Activated CD4-positive, alpha-beta T cell treated with anti-CD3 and anti-CD28 coated beads for 1 hour (primary cell): ENCODE measurements at places on chromosomes 7 and 10.

DNA sequence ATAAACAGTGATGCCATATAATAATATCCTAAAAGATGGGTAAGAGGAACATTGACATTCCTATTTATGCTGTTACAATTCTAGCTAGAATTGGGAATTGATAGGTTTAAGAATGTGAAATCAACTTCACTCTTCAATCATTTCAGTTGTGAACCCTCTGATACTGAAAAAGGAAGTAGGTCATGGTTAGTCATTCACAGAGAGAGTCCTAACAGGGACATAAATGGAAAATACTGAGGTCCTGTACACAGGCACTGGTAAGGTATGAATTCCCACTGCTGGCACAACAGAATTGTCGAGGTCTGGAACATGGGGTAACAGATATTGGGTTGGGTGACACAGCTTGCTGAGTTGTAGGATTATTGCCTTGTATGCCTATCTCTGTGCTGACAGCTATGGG, 289.4 kb upstream of the LRRN3 start:
- DNase-seq, result no peak

- DNase-seq, result no peak
These were observed 161.3 kb upstream of the SHH start for GRCh38 chr7:155973451-155973997.

- no peak for DNase-seq
These were observed 85.8 kb downstream of the PAXIP1 start for GRCh38 chr7:154916856-154917807.

GRCh38 chr10:83122336-83122735, 1017.0 kb upstream of the GHITM start:
- no peak for DNase-seq

- DNase-seq, result no peak
These were observed 401.2 kb downstream of the THSD7A start for GRCh38 chr7:11430841-11431240.

GRCh38 chr10:13942035-13942434, 355.3 kb downstream of the PRPF18 start:
- DNase-seq, result no peak

DNA sequence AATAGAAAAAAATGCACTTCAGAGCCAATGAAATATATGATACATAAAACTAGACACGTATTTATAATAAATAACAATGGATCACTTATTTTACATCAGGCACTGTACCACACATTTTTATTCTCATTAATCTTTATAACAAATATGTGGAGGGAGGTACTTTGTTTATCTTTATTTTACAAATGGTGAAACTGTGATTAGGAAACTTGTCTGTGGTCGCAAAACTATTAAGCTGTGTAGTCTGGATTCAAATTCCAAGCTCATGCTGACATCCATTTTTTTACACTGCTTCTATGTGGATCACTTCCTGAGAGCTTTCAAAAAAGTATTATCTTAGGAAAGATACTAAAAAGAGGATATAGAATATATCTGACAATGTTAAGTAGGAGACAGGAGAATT, 978.6 kb downstream of the SORCS1 start:
- DNase-seq, result no peak
